ENCODE measurements at places on chromosomes 2 and 18.

GRCh38 chr2:48050711-48051110 is 144.4 kb upstream of the FBXO11 start:
- DNase-seq, result no peak

DNA sequence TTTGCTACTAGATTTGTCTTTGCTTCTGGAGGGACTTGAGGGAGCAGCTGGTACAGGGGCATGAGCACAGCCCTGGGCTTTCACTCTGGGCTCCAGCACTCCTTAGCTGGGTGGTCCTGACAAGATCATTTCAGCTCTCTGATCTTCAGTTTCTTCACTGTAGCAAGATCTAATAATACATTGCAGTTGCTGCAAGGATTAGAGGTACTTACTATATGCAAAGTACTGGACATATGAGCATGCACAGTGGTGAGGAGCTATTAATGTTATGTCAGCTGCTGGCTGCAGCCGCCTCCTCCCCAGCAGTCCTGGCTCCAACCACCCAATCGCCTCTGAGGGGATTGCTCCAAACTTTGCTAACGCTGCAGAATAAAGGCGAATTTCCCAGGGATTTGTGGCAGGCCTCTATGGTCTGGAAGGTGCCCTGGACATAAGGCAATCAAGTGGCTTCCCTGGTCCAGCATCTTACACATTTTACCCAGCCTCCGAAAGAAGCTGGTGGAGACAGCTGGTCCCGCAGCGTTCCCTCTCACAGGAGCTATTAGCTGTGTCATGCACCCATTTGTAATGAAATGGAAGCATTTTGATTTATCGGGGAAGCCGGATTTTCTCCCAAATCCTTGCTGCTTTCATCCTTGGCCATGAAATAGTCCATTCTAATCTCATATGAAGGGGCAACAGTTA is 96.7 kb downstream of the RHOB start:
- no peak for DNase-seq

DNA sequence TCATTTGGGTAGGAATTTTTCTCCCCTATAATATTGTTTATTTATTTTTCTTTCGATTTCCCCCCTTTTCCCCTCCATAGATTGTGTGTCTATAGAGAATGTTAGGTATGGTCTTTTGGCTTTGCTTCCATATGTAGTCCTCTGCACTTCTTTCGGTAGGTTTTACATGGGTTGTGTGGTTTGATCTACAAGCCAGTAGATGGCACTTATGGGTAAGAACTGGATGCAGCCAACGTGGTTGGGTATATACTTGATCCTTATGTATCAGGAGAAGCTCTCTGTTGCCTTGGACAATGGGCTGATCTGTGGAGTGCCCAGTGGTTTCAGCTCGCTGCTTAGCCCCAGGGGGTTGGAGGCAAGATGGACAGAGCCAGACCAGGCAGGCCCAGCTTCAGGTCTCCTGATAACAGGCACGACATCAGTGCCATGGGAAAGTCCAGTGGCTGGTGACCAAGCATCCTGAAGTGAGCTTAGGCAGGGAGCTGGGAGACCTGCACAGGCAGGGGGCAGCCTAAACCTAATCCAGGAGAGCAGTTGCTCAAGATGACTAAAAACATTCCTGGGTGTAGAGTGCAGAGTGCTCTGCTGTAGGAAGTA is 488.3 kb downstream of the CCDC85A start:
- no peak for DNase-seq

DNA sequence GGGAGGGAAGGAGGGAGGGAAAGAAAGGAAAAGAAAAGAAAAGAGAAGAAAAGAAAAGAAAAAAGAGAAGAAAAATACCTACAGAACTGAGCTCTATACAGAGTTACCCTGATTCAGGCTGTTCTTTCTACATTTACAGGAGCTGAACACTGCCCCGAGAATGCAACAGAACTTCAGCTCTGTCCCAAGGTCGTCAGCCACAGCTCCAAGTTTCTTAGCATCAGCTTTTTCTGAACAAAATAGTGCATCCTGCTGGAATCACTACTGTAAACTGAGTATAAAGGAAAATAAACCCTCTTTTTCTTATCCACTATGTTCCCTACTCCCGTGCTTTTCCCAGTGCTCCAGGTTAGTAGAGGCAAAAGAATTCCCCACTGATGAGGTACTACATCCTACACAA is 4.7 kb upstream of the PPP4R1 start:
- no peak for DNase-seq

GRCh38 chr18:70371908-70372307 is 83.1 kb downstream of the SOCS6 start:
- no peak for DNase-seq

DNA sequence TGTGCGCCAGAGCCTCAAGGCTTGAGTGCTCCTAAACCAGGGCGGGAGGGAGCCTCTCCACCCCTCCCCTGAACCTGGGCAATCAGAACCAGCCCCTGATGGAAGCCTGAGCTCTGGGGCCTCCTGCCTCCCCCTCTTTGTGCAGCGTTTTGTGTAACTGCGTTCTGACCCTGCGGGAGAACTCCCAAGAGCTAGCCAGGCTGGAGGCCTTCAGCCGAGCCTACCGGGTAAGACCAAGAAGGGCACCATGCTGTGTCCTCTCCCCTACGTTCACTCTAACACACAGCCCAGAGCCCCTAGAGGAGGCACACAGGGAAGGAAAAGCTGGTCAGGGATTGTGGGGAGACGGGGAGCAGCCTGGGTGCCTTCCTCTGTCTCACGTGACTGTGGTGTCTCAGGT is 108.0 kb downstream of the PLB1 start:
- DNase-seq, result no peak

DNA sequence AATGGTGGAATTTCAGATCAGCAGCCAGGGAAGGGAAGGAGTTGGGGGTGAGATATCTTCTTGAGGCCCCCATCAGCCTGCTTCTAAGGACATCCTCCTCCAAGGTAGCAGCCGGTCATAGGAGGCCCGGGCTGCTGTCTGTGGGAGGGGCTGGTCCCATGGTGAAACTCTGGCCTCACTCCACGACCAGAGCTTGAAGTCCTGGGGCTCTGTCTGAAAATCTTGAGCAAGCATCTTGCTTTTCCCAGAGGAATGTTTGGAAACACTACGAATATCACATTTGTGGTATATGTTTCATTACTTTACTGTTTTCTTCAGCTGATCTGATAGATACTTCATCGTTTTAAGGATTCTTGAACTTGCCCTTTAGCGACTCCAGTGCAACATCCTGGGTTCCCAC is 103.7 kb downstream of the CTAGE1 start:
- no peak for DNase-seq

GRCh38 chr2:227324642-227324994 is 433 bp upstream of the MFF start:
- DNase-seq, result peak; percentile 29

DNA sequence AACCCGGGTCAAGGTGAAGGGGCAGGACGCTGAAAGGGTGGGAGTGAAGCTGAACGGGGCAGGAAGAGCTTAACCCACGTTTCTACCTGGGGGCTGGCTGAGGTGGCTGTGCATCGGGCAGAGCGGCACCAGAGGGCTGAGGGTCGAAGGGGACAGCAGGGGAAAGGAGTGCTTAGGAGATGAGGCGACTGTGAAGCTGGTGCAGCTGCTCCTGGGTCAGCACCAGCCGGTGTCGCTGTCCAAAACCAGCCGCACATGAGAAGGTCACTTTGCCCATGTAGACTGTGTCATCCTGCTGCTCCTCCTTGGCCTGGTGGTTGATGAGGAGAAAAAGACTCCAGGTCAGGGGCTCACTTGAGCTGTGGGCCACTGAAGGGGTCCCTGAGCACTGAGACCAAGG is 18.1 kb upstream of the SLC4A5 start:
- DNase-seq, result no peak

GRCh38 chr2:121521359-121521758 is 9.3 kb upstream of the RNU4ATAC start:
- no peak for DNase-seq

DNA sequence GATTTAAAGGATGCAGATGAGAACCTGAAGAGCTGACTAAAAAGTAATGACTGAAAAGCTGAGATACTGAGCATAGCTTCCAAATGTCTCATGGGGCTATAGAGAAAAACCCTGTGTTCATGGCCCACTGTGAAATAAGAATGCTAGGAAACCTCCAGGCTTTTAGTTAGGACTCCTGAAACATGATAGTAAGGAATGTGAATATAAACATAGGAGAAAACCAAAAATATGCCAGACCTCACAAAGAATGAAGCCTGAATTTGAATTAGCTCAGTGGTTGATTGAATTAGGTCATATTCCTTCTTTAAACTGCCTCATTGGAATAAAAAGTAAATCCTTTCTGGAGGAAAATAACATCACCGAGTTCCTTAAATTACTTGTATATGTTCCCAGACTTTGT is 194.5 kb upstream of the NXPH2 start:
- DNase-seq, result no peak

- DNase-seq, result no peak
Measured at GRCh38 chr2:96526101-96526591, 10.4 kb upstream of the ARID5A start.

- DNase-seq, result no peak
Measured at GRCh38 chr2:95401480-95401879, 1.0 kb upstream of the FAHD2A start.

DNA sequence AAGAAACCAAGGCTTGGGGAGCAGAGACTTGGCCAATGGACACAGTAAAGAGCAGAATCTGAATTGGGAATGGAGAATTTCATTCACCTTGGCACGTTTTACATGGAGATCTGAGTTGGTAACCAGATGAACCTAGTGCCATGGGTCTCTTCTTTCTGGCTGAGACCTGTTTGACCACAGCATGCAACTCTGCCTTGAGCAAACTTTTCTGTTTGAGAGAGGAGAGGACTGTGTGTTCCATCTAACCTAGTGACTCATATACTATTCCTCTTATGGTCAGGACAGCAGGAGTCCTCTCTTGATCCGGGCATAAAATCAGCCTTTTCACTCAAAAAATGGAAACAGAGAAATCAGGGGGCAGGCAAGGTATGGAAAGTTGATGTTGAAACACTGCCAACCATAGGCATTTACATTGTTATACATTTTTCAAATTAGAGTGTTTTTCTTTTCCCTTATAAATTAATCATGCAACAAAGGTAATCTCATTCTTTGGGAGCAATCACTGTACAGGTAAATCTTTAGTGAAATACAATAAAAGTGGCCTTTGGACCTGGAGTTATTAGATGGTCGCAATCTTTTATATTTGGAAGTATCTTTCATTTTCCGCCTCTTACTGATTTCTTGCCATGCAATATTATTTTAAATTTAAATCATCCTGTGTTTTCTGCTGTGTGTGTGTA is 86.7 kb downstream of the NRP2 start:
- no peak for DNase-seq

DNA sequence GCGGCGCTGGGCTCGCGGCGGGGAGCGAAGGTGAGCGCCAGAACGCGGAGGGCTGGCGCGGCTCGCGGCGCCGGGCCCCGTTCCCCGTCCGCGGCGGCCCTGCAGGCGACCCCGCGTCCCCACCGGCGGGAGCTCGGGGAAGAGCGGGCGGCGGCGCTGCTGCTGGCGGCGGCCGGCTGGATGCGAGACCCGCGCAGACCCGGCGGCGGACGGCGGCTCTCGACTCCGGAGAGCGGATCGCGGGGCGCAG is 213 bp downstream of the DOK6 start:
- DNase-seq, result no peak

DNA sequence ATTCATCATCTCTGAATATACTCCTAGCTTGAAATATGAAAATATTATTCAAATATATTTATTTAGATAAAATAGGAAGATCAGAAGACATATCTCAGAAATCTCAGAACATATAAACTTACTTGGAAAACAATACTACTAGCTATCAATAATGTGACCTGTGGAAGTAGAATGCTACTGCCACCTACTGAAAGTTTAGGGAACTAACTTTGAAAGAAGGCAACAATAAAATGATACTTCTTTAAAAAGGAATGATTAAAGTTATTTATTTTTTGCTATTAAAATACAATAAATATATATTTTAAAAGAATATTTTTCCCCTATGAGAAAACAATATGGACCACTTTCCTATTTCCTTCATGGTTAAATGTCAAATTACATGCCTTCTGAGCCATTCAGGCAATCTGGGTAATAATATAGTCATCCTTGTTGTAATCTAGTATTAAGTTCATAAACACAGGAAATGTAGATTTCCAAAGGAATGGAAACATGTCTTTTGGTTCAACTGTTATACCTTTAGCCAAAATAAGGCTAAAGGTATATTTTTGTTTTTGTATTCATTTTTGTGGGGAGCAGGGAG is 26.0 kb downstream of the ACADL start:
- DNase-seq, result no peak

Data from H54 (cell line).